GM23338 (cell line): ENCODE measurements at places on chromosomes 16 and 17.

DNA sequence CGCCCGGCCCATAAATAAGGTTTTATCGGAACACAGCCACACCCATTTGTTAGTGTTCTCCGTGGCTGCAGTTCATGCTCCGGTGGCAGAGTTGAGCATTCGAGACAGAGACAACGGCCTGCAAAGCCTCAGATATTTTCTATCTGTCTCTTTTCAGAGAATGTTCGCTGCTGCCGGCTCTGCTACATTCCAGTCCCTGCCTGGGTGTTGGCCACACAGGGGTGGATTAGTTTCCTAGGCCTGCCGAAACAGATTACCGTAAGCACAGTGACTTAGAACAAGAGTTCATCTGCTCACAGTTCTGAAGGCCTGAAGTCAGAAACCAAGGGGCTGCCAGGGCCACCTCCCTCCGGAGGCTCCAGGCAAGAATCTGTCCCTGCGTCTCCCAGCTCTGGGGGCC, 19.1 kb upstream of the GSG1L start:
- no peak for DNase-seq

GRCh38 chr17:49994085-49995054, 654 bp downstream of the DLX3 start:
- DNase-seq: peak; percentile 75

DNA sequence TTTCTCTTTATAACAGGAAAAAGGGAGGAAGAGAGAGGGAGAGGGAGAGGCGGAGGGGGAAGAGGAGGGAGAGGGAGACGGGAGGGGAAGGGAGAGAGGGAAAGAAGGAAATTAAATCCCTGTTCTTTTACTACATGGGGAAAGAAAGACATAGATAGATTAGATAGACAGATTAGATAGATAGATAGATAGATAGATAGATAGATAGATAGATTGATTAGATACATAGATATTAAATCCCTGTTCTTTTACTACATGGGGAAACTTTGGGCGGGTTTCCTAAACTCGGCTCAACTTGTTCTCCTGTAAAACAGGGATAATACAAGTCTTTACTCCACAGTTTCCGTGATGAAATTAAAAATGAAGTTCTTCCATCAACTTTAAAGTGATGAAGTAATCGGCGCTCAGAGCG, 661 bp downstream of the RFWD3 start:
- no peak for DNase-seq

- no peak for DNase-seq
These were observed 42.4 kb upstream of the CRISPLD2 start for GRCh38 chr16:84777435-84777834.

GRCh38 chr16:14249291-14250032, 178.3 kb downstream of the MRTFB start:
- peak; percentile 71 for DNase-seq
